ENCODE measurements at places on chromosomes 5 and 9. TPM values are rescaled to one million over a fixed set of nuclear protein-coding genes. Genes with fewer than 3 reads are reported as not detected.
A peak's percentile ranks its signal among the peaks of the same experiment; 100 is the strongest.

DNA sequence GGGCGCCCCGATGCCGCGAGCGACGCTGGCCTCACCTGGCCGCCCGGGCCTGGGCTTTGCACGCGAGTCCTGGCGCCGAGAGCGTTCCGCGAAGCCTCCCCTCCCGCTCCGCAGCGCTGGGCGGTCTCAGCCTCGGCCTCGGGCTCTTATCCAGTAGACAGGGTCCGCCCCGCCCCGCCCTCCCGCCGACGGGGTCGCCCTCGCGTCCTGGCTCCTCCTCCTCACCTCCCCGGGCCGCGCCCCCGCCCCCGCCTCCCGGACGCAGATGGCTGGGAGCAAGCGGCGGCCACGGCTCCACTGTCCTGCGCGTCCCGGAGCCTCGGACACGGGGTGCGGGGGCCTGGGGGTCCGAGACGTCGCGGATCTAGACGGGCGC, at the start of gene SLC6A3:
SLC6A3 (minus strand) TSS at position 128 of the 376 bp plus-strand sequence. CDS start 2,243 bp downstream, outside the sequence.
- no peak within 1 kb of the TSS for H3K4me3 ChIP-seq
- peaks cover 5% of the 10 kb centered on the region for H3K4me1 ChIP-seq
- DNase-seq: peak; percentile 61

GRCh38 chr5:35198686-35199085, 31.6 kb downstream of the PRLR start:
- H3K4me3 ChIP-seq: no peak overlapping the region
- peaks cover 5% of the 10 kb centered on the region for H3K27me3 ChIP-seq
- no peaks in the 10 kb centered on the region for H3K36me3 ChIP-seq
- no peak overlapping the region for H3K27ac ChIP-seq

GRCh38 chr5:122498163-122498562, 186.1 kb downstream of the SNCAIP start:
- H3K4me3 ChIP-seq: no peak overlapping the region
- no peak overlapping the region for H3K27ac ChIP-seq
- H3K4me1 ChIP-seq: peaks cover 11% of the 10 kb centered on the region

CNTLN gene
- 16.7 TPM for total RNA-seq
